ENCODE measurements at places on chromosomes 3 and 15.

- peak; percentile 41 for DNase-seq
These were observed 20.8 kb downstream of the TM4SF1 start for GRCh38 chr3:149356630-149357029.

- peak; percentile 53 for DNase-seq
These were observed 431.6 kb upstream of the RASGRP1 start for GRCh38 chr15:38996111-38996631.

- DNase-seq: no peak
These were observed 88.5 kb downstream of the MYLK start for GRCh38 chr3:123795471-123796251.

- DNase-seq: no peak
These were observed 165.5 kb upstream of the LRRN1 start for GRCh38 chr3:3633761-3634160.

DNA sequence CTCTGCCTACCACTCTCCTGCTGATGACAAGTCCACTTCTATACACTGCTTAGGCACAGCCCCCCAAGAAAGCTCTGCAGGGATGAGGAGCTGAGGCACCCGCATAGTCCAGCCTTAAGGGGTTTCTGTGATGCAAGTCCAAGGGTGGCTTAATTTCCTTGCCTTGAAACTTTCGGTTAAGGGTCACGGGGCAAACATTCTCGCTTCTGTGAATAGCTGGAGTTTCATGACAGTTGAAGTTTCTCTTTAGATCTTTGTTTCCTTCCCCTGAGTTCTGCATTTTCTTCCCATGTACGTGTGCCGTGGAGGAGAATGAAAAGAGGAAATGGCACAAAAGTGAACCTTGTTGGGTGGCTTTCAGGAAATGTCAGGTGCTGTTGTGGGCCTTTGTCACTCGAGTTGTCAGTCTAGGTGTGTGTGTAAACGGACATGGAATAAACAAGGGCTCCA, 7.0 kb downstream of the GPR160 start:
- DNase-seq: no peak

DNA sequence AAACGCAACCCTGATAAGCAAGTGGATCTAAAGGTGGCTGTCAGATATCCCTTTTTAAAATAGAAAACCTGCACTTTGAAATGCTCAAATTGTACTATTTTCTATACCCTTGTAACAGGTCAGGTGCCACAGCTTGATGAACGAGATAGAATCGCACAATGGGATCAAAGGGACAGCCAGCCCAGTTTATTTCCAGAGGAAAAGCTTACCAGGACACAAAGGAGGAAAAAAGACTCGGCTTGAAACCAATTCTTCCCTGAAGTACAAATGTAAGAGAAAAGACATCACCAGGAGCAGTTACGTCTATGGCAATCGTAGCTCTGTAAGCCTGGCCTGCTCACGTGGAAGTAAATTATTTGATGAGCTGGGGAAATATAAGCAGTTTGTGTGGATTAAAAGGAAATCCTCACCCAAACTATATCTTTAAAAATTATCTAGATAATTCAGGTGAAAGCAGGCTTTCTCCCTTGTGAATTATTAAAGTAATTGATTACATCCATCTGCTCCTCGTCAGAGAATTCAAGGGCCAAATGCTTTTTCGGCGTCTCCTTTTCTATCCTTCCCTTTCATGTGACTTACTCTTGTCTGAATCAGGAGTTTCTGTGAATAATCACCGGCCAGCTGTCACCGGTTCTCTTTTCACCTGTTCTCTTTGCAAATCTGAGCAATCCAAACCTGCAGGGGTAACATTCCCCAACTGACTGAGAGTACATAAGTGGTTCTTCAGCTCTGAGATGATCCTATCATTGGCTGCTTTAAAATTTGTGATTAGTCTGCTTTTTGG, 339.2 kb upstream of the ONECUT1 start:
- no peak for DNase-seq

DNA sequence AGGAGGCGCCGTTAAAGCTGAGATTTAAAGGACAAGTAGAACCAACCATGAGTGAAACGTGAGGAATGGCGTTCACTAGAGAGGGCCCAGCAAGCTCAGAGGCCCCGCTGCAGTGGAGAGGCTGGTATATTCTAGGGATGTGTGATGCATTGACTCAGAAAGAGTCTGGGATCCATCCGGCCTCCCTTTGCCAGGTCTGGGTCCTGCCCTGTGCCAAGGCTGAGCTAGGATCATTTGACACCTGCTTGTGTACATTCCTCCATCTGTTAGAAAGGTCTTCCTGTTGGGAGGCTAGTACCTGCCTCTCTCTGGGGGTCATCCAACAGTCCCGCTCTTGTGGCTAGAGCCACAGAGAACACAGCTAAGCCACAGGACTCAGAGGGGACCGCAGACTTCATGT, 28.4 kb downstream of the CA12 start:
- DNase-seq: no peak

- DNase-seq: no peak
These were observed 84.4 kb downstream of the LARS2 start for GRCh38 chr3:45472795-45473194.

GRCh38 chr3:188217011-188217463, 63.1 kb downstream of the LPP start:
- no peak for DNase-seq

DNA sequence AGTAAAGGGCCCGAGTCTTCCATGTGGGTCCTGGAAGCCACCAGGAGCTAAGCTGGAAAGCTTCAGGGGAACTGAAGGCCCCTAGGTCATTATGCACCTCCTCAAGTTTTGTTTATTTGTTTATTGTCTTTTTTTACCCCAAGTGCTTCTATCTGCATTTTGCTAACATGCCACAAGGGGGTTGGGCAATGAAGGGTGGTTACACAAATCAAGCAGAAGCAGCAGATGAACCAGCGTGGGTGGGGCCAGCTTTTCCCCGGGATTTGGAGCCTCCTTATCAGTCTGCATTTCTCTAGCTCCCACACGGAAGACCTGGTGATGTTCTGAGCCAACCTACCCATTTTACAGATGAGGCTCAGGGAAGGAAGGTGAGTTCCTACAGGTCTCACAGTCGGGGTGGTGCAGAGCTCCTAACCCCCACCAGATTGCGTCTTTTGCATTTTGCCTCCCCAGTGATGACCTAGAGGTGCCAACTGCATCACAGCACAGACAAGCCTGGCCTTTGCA, 16.8 kb downstream of the TMC3 start:
- DNase-seq: no peak

GRCh38 chr3:24155276-24155675, 210.2 kb downstream of the NR1D2 start:
- no peak for DNase-seq

DNA sequence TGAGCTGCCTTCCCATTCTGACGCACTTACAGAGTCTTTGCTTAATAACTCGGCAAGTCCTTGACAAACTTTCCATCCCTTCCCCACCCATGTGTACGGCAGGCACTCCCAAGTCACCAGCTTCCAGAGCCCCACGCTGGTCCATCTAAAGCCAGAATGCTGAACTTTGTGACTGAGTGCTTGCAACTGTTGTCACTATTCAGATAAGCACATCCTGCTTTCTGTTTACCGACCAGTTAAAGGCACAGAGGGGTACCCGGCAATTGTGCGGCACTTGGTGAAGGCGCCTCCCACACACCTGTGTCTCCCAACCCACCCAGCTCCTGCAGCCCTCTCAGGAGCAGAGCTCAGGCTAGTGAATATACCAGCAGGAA, 430.6 kb downstream of the FOXP1 start:
- no peak for DNase-seq

- DNase-seq: no peak
These were observed 69.9 kb upstream of the DLG1 start for GRCh38 chr3:197368330-197368729.

DNA sequence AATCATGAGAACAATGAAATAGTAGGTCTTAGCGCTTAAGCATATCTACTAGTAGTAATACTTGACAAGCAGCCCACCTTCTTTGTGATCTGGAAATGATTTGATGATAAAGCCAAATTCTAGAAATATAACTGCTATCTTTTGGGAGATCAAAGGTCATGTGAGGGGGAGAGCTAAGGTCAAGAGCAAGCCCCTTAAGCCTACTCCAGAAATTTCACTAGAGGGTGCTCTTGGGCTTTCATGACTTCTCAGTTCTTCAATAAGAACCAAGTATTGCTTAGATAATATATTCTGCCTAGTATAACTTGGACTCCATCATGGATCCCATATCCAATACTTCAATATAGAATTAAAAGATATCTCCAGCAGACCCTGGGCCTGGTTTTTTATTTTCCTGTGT, 319.6 kb downstream of the ZBTB20 start:
- DNase-seq: peak; percentile 66

Measured in ELR (cell line).